ENCODE measurements at places on chromosomes 12 and 14. TPM values are rescaled to one million over a fixed set of nuclear protein-coding genes. Genes with fewer than 3 reads are reported as not detected.

DNA sequence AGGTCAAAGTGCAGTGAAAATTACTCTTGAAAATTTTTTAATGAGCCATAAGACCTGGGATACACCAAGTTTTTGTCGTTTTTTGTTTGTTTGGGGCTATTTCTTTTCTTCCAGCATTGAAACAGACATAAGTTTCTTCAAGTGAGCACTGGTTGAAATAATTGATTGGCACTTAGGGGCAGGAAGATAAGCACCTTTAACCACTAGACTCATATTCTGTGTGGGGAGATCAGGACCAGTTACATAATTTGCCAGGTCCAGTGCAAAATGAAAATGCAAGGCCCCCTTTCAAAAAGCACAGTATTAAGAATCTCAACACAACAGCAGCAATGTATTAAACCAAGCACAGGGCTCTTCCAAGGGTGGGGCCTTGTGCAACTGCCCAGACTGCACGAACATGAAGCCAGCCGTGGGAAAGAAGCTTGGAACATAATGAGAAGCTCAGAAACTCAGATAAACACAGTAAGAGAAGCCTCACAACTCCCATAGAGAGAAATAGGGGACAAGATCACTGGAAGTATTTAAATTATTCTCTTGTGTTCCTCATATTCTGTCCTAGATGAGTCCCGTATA lies 3.2 kb upstream of the TCP11L2 start:
- no peak for DNase-seq

The CMA1 gene
- total RNA-seq: not detected

- no peak for DNase-seq
These were observed 5.8 kb downstream of the CACNB3 start for GRCh38 chr12:48824112-48824511.

The CCDC197 gene
- total RNA-seq: not detected

- no peak for DNase-seq
These were observed 25.6 kb downstream of the STX2 start for GRCh38 chr12:130813436-130813835.

GRCh38 chr12:29155079-29155478 lies 6.0 kb downstream of the FAR2 start:
- no peak for DNase-seq

GRCh38 chr14:96090441-96091148 lies 51.4 kb downstream of the C14orf132 start:
- peak; percentile 34 for DNase-seq
